ENCODE measurements at places on chromosomes 16 and 17. TPM values are rescaled to one million over a fixed set of nuclear protein-coding genes. Genes with fewer than 3 reads are reported as not detected.
A peak's percentile ranks its signal among the peaks of the same experiment; 100 is the strongest.

- H3K27ac ChIP-seq: no peak overlapping the region
- H3K4me1 ChIP-seq: peaks cover 13% of the 10 kb centered on the region
- DNase-seq: no peak
- H3K27me3 ChIP-seq: no peaks in the 10 kb centered on the region
- no peaks in the 10 kb centered on the region for H3K36me3 ChIP-seq
Measured at GRCh38 chr16:81738783-81739496, 40.2 kb upstream of the PLCG2 start.

DNA sequence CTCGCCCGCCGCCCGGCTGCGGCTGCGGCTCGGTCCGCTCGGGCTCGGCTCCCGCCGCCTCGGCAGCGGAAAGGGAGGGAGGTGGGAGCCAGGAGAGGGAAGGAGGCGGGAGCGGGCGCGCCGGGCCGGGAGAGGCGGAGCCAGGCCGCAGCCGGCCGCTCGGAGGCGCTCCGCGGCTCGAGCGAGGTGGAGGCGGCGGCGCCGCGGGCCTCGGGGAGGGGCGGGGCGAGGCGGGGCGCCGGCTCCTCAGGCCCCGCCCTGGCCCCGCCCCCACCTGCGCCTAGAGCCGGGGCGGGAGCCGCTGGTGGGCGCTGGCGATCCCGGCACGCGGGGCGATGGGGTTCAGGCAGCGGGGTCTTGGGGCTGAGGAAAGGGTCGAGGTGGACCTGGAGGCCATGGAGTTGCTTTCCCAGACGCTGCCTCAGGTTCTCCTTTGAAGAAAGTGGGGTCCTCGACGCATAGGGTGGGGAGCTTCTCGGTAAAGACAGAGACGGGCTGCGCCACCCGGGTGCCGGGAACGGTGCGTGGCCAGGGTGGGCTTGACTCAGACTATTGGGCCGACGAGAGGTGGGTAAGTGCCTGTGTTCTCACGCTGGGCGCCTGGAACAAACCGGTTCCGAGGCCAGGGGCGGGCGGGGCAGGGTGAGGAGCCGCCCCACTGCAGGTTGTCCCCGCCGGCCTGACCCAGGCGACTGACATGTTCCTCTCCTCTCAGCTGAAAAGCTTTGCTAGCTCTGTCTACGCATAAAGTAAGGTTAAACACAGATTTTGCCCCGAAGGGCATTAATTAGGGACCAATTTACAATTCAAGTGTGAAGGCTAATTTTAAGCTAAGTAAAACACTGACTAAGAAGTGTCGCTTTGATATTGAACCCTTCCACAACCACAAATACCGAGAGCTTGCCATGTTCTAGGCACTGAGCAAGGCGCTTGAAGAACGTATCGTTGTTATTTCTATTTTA, at the start of gene CMTM4:
Gene CMTM4, minus strand, starts transcription at position 75 of the 962 bp plus-strand sequence. CDS start 218 bp downstream, outside the sequence.
- no peaks in the 10 kb centered on the region for H3K36me3 ChIP-seq

INO80E gene
- total RNA-seq: 94.4 TPM

PYDC1 gene
- total RNA-seq: not detected

GOSR1 gene
- total RNA-seq: 47.5 TPM

BOLA2B gene
- total RNA-seq: 70.6 TPM

DNA sequence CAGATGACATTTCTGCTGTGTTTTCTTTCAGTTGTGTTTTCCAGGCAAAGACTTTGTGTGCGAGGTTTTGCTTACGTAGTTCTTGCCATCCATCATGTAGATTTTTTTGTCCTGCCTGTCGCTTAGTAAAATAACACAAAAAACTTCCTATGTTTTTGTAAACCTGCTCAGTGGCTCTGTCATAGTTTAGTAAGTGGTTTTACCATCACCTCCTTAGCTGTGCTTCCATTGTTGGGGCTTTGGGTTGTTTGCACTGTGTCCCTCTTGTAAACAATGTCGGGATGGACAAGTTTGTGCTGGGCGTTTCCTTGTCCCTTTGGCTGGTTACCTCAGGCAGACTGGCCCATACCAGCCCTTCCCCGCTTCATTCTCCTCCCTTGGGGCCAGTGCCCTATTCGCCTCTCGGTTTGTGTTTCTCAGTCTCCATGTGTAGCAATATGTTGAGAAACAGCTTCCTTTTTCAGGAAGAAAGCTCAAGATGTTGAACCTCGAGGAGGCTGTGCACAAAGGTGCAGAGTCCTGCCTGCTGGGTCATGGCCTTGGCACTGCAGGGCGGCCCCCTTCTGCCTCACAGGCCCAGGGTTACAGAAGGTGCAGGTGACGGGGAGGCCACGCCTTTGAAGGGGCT, 74.6 kb downstream of the KSR1 start:
- no peak overlapping the region for H3K4me3 ChIP-seq
- H3K27ac ChIP-seq: no peak overlapping the region
- DNase-seq: no peak
- peaks cover 3% of the 10 kb centered on the region for H3K36me3 ChIP-seq

ABCC11 gene
- 0.72 TPM for total RNA-seq

DNA sequence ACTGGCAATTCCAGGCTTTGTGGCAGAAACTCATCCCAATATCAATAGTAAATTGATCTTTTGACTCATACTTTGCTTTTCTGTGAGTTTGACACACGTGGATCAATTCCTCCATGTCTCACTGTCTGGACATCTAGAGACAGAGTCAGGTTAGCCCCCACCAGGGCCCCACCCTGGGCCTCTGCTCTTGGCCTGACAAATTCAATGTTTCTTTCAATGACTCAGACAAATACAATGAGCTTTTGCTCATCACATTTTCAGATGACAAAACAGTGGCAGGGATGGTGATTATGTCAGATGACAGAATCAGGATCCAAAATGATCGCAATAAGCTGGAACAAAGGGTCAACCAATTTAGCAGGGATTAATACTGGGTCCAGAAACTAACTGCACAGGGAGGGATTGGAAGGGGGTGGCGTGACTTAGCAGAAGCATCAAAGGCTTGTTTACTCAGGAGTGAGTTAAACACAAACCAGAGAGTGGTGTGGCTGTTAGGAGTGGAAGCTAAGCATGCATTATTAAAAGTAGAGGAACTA, 90.5 kb upstream of the ASIC2 start:
- H3K4me3 ChIP-seq: no peak overlapping the region
- no peaks in the 10 kb centered on the region for H3K36me3 ChIP-seq
- no peak overlapping the region for H3K27ac ChIP-seq

DNA sequence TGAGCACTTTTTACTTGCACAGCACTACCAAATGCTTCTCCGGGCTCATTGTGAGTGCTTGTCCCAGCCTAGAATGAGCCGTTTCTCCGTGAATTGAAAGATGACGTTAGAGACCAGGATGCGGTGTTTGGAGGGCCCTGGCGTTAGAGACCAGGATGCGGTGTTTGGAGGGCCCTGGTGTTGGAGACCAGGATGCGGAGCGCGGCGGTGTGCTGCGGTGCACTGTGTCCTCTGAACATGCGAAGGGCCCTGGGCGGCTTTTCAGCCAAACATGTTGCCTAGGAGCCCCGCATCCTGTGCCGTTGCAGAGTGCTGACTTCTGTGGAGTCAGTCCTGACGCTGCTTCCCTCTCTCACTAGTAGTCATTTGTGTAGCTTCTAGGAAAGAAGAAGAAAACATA, 42.7 kb downstream of the BANP start:
- H3K4me1 ChIP-seq: no peaks in the 10 kb centered on the region
- H3K36me3 ChIP-seq: peaks cover 11% of the 10 kb centered on the region
- DNase-seq: no peak
- H3K27me3 ChIP-seq: peaks cover 2% of the 10 kb centered on the region
- H3K27ac ChIP-seq: no peak overlapping the region
- no peak overlapping the region for H3K4me3 ChIP-seq

TPPP3 gene
- 1.1 TPM for total RNA-seq

DNA sequence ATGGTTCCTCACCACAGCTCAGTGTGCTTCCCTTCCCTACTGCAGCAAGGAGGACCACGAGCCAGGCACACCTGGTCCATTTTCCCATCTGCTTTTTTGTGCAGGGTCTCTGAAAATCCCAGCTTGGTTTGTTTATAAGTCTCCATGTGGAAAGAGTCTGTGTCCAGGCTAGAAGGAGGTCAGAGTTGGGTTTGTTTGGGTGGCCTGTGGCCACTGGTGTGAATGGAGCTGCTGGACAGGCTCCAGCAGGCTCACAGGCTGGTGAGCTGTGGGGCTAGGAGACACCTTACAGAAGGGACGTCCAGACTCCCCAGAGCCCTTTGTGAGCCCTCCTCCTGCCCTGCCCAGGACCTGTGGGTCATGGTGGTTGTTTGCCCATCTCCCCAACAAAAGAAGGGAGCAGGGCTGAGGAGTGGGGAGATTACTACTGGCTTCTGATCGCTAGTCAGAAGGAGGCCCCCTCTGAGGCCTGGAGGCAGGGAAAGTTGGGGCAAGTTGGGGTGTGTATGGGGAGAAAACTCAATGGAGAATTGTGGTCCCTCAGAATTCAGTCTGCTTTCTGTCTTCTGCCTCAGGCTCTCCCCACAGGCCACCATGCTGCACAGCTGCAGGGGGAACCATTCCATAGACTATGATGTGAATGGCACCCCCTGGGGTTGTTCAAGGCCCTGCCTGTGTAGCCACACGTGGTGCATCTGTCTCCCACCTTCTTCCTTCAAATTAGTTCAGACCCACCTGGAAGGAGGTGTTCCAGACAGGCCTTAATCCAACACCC, 4.1 kb downstream of the RARA start:
- no peak overlapping the region for H3K4me3 ChIP-seq
- H3K36me3 ChIP-seq: no peaks in the 10 kb centered on the region
- no peak overlapping the region for H3K27ac ChIP-seq
- DNase-seq: no peak
- H3K4me1 ChIP-seq: peaks cover 50% of the 10 kb centered on the region
- peaks cover 14% of the 10 kb centered on the region for H3K27me3 ChIP-seq

CCL5 gene
- not detected for total RNA-seq

TNFRSF17 gene
- not detected for total RNA-seq

- H3K4me3 ChIP-seq: no peak overlapping the region
- H3K4me1 ChIP-seq: peaks cover 2% of the 10 kb centered on the region
- H3K27ac ChIP-seq: no peak overlapping the region
- no peaks in the 10 kb centered on the region for H3K36me3 ChIP-seq
- no peak for DNase-seq
- peaks cover 1% of the 10 kb centered on the region for H3K27me3 ChIP-seq
Measured at GRCh38 chr16:66212428-66212827, 154.1 kb upstream of the CDH5 start.

RNF112 gene
- total RNA-seq: 0.31 TPM

GRCh38 chr16:23391381-23392222, 61.4 kb downstream of the COG7 start:
- H3K4me3 ChIP-seq: no peak overlapping the region
- H3K36me3 ChIP-seq: peaks cover 3% of the 10 kb centered on the region
- no peak for DNase-seq
- no peak overlapping the region for H3K27ac ChIP-seq
- H3K4me1 ChIP-seq: no peaks in the 10 kb centered on the region
- H3K27me3 ChIP-seq: no peaks in the 10 kb centered on the region

TBX2 gene
- 0.23 TPM for total RNA-seq

NUPR1 gene
- total RNA-seq: not detected

DNA sequence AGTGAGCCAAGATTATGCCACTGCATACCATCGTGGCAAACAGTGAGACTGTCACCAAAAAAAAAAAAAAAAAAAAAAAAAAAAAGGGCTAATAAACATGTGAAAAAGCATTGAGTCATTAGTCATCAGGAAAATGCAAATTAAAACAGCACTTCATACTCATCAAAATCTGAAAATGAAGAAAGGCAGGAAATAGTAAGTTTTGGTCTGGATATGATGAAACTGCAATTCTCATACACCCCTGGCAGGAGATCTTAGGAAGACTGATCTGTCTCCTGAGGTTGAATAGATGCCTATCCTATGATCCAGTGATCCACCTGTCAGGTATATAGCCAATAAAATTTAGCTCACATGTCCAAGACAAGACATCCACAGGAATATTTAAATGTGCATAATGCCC, 212.7 kb downstream of the CPPED1 start:
- H3K27me3 ChIP-seq: peaks cover 1% of the 10 kb centered on the region
- DNase-seq: no peak

BCAR1 gene
- total RNA-seq: 182 TPM

WSB1 gene
- 443 TPM for total RNA-seq

RTN4RL1 gene
- total RNA-seq: not detected

- DNase-seq: no peak
- no peaks in the 10 kb centered on the region for H3K36me3 ChIP-seq
- peak overlapping the region; percentile 34 for H3K4me3 ChIP-seq
- H3K27ac ChIP-seq: no peak overlapping the region
Measured at GRCh38 chr17:43574348-43574747, 28.2 kb upstream of the ETV4 start.

IL17C gene
- total RNA-seq: 0.26 TPM

- H3K4me3 ChIP-seq: no peak overlapping the region
- H3K4me1 ChIP-seq: peaks cover 11% of the 10 kb centered on the region
- H3K36me3 ChIP-seq: peaks cover 10% of the 10 kb centered on the region
- no peak for DNase-seq
- peaks cover 3% of the 10 kb centered on the region for H3K27me3 ChIP-seq
Measured at GRCh38 chr17:325270-326009, 27.2 kb downstream of the RPH3AL start.

GRCh38 chr17:74732042-74732867, 4.8 kb upstream of the RAB37 start:
- H3K4me1 ChIP-seq: peaks cover 3% of the 10 kb centered on the region
- peaks cover 7% of the 10 kb centered on the region for H3K27me3 ChIP-seq
- DNase-seq: no peak
- no peak overlapping the region for H3K27ac ChIP-seq
- no peak overlapping the region for H3K4me3 ChIP-seq

Data from endothelial cell (in vitro differentiated cells).